Skeletal muscle cell (primary cell): ENCODE measurements at places on chromosomes 1 and 21.

DNA sequence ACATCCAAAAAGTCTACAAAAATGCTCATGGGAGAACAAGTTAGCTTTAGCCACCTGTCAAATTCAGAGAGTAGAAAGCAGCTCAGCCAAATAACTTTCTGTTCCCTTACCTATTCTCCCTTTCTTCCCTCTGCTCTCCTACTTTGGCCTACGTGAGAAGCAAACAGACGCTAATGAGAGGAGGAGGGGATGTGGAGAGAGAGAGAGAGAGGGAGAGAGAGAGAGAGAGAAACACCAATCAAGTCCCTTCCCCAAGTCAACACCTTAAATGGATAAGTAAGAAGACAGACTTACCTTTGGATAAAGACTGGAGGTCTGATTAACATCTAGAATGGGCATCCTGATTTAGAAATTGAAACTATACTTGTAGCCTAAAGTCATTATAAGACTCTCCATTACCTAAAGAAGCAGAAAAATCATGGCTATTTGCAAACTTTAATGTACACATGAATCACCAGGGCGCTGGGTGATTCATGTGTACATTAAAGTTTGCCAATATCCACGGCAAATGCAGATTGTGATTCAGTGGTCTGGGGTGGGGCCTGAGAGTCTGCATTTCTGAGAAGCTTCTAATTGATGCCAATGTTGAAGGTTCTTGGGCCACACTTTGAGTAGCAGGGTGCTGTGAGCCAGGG is 13.1 kb upstream of the DUSP12 start:
- no peak for DNase-seq

DNA sequence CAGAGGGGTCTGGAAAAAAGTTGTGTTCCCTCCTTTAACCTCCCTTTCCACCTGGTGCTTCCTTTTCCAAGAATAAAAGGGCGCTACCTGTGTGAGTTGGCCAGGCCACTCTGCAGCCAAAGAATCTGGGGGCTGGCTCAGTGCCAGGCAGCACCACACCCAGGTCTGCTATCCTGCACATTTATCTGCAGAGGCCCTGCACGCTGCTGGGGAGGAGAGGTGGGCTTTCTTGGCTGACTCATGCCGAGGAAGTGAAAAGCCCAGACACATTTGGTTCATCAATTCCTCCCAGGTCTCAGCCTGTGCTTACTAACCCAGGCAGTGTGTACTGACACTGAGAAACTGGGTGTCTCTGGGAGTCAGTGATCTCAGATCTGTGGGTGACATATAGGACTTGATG is 79.8 kb upstream of the F3 start:
- no peak for DNase-seq

- DNase-seq = no peak
Observed at GRCh38 chr1:99638853-99639252, 7.1 kb upstream of the PALMD start.

- DNase-seq = no peak
Observed at GRCh38 chr1:171922999-171923398, 81.7 kb downstream of the DNM3 start.

DNA sequence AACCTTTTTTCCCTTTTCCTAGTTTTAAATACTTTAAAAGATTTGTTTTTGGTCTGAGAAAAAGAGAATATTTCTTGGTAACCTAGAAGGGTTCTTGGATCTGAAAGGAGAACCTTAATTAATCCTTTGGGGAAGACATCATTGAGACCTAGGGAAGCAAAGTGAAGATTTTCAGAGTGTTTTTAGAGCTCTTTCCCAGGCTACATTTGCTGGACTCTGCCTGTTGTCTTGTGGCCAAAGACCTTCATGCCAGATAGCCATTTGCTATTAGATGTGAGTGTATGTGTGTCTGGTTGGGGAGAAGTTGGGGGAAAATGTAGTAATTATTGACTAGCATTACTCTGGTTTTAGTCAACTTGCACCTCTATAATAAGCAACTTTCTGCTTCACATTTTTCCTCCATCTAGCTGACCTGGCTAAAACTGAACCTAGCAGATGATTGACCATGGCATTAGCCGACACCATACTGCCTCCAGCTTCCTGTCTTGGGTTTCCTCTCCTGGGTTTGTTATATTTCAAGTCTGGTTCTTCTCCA is 239.1 kb downstream of the USP25 start:
- DNase-seq = no peak
